ENCODE measurements at places on chromosomes 12 and 14. TPM values are rescaled to one million over a fixed set of nuclear protein-coding genes. Genes with fewer than 3 reads are reported as not detected.

TTC9 gene
- total RNA-seq, result 0.18 TPM

CD27 gene
- total RNA-seq, result 1.4 TPM

DNA sequence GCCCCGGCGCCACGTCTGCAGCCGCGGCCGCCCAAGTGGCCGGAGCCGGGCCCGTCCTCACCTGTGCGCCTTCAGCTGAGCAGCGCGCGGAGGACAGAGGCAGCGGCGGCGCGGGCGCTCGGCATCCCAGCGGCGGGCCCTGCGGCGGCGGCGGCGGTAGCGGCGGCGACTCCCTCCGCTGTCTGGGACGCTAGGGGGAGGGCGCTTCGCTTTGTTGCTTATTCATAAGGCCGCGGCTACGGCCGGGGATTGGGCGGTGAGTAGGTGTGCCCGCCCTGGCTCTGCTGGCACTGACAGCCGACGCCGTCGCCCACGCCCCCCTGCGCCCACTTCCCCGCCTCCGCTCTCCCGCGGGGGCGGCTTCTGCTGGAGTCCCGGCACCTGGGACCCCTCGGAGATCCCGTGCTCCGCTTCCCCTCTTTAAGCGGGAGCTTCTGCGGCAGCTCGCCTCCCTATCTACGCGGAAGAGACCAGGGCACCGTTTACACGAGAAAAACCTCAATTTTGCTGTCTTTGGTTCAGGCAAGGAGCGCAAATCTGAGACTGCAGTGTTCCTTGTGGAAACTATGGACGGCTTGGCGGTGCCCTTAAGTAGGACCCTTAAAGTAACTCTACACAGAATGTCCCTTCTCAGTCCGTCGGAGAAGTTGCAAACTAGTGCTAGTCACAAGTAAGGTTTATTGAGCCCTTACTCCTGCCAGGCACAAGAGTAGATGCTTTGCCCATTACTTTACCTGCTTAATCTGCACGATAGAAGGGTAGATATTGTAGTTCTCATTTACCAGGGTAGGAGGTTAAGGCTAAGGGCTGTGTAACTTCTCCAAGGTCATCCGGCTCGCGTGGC is at the start of gene ARMH4:
TSS of gene ARMH4 (minus strand) at position 200 of the 844 bp plus-strand sequence. CDS start 12,855 bp downstream, outside the sequence.
- no peaks in the 10 kb centered on the region for H3K4me1 ChIP-seq
- peak; percentile 77 for DNase-seq
- H3K4me3 ChIP-seq, result peak within 1 kb of the TSS; percentile 59

GRCh38 chr14:55843718-55844403 is 263.9 kb downstream of the KTN1 start:
- no peaks in the 10 kb centered on the region for H3K36me3 ChIP-seq
- DNase-seq, result no peak
- H3K27me3 ChIP-seq, result no peaks in the 10 kb centered on the region
- no peak overlapping the region for H3K27ac ChIP-seq

GRCh38 chr12:101678081-101678480 is 19.4 kb upstream of the CHPT1 start:
- DNase-seq, result no peak
- no peaks in the 10 kb centered on the region for H3K27me3 ChIP-seq
- no peak overlapping the region for H3K4me3 ChIP-seq
- no peak overlapping the region for H3K27ac ChIP-seq
- no peaks in the 10 kb centered on the region for H3K4me1 ChIP-seq
- no peaks in the 10 kb centered on the region for H3K36me3 ChIP-seq

RNASE11 gene
- total RNA-seq, result not detected

PMEL gene
- not detected for total RNA-seq

GRCh38 chr12:56257071-56257470 is 1.1 kb downstream of the ANKRD52 start:
- H3K27me3 ChIP-seq, result no peaks in the 10 kb centered on the region
- no peak for DNase-seq
- peak overlapping the region; percentile 78 for H3K4me3 ChIP-seq
- H3K27ac ChIP-seq, result peak overlapping the region; percentile 95
- H3K4me1 ChIP-seq, result peaks cover 11% of the 10 kb centered on the region

DNA sequence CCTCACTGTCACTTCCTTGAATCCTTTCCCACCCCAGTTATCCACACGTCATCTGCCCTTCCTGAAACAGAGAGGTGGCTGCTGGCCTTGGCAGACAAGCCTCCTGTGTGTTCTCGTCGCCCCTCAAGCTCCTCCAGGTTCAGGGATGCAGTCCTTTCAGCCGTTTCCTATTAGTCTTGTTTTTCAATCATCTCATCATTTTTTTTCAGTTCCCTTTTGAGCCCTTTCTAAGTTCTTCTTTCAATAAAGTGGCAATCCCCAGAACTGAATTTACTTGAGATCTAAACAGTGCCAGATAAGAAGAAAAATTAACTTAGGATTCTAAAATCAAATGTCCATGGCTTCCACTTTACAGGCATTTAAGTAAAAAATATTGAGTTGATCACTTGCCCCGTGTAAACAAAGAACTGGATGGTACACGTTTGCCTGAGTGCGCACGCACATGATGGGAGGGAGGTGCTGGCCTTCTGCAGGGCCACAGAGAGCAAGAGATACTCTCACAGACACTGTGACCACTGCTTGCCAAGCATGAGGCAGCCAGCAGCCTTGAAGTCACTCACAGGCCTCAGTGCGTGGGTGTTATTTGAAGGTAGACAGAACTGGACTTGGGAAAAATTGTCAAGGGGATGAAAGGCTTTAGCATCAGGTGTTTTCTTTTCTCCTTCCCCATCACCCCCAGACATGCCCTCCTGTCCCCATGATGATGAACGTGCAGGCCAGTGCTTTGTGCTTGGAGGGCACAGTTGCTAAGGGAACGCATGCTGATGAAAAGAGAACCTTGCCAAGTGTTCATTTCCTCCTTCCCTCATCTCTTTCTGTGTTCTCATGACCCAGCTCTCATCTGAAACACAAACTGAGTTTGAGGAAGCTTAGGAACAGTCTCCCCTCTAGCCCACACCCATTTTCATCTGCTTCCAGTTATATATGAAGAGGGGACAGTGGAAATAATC is 408.3 kb downstream of the EGLN3 start:
- no peaks in the 10 kb centered on the region for H3K27me3 ChIP-seq
- no peak overlapping the region for H3K4me3 ChIP-seq
- DNase-seq, result no peak
- no peaks in the 10 kb centered on the region for H3K4me1 ChIP-seq

GRCh38 chr12:3054374-3054773 is 22.8 kb upstream of the TSPAN9 start:
- no peaks in the 10 kb centered on the region for H3K27me3 ChIP-seq
- H3K27ac ChIP-seq, result peak overlapping the region; percentile 74
- no peak overlapping the region for H3K4me3 ChIP-seq
- DNase-seq, result no peak

- no peak overlapping the region for H3K27ac ChIP-seq
- no peak for DNase-seq
- no peaks in the 10 kb centered on the region for H3K27me3 ChIP-seq
- H3K4me1 ChIP-seq, result no peaks in the 10 kb centered on the region
- H3K4me3 ChIP-seq, result no peak overlapping the region
Observed at GRCh38 chr14:60204843-60205774, 39.9 kb upstream of the DHRS7 start.

SLC15A5 gene
- not detected for total RNA-seq

- no peak for DNase-seq
- no peak overlapping the region for H3K4me3 ChIP-seq
- H3K27ac ChIP-seq, result no peak overlapping the region
- no peaks in the 10 kb centered on the region for H3K4me1 ChIP-seq
Observed at GRCh38 chr12:65657635-65658034, 166.6 kb upstream of the HMGA2 start.

DNA sequence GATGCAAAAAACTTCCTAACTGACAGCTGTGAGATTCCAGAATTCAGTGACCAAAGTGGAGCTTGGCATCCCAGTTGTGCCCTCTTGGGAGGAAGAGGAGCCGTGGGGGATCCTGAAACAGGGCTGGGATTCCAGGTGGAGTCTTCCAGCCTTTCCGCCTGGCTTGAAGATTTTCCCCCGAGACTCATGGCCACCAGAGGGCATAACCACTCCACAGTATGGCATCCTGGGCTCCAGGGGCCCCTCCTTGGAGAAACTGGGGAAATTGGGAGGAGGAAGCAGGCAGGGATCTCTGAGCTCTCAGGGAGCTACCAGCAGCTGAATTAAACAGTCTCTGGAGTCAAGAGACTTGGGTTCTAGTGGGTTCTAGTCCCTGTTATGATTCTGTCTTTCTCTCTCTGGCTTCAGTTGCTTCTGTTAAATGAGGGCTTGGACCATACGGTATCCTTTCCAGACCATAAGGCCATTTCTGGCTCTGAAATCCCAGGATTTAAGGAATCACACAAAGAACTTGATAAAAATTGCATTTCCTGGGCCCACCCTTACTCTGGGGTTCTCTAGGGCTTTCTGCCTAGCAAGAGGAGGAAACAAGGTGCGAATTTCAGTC is 2.6 kb upstream of the TAMALIN start:
- peak; percentile 75 for DNase-seq
- no peaks in the 10 kb centered on the region for H3K36me3 ChIP-seq
- no peaks in the 10 kb centered on the region for H3K4me1 ChIP-seq
- no peaks in the 10 kb centered on the region for H3K27me3 ChIP-seq
- H3K27ac ChIP-seq, result peak overlapping the region; percentile 12
- H3K4me3 ChIP-seq, result no peak overlapping the region

PROX2 gene
- total RNA-seq, result not detected

GRCh38 chr14:23299211-23299957 is 3.3 kb downstream of the PPP1R3E start:
- no peak for DNase-seq
- peaks cover 10% of the 10 kb centered on the region for H3K4me1 ChIP-seq
- no peaks in the 10 kb centered on the region for H3K36me3 ChIP-seq
- H3K27me3 ChIP-seq, result no peaks in the 10 kb centered on the region

DNA sequence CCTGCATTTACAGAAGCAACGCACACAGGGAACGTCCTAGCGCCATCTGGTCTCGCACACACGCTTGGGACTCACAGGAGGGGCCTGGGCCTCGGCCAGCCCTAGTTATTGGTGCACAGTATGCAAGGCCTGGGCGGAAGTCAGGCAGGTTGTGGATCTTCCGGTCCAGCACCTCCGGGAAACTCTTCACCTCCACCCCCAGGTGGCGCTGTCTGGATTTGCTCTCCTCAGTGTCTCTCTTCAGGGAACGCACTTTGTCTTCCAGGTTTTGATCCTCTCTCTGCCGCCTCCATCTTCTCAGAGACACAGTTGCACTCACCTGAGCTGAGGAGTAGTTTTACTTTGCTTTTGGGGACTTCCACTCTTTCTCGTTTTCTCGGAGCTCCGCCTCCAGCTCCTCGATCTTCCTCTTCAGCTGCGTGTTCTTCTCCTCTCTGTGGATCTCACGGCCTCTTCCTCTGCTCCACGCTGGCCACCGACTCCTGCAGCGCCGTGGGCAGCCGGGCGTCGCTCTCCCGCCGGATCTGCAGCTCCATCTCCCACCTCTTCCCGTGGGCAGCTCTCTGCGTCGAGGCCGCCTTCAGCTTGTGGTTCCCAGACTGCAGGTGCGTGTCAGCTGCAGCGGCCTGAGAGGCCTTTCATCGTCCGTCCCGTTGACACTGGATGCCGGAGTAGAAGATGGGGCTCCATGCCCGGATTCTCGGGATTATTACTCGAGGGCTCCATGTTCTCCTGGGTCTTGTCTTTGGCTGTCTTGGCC is 933.8 kb downstream of the TMEM121 start:
- H3K27me3 ChIP-seq, result no peaks in the 10 kb centered on the region
- no peaks in the 10 kb centered on the region for H3K36me3 ChIP-seq
- H3K27ac ChIP-seq, result no peak overlapping the region
- DNase-seq, result no peak

SIRT4 gene
- 1.5 TPM for total RNA-seq

- no peaks in the 10 kb centered on the region for H3K36me3 ChIP-seq
- no peaks in the 10 kb centered on the region for H3K4me1 ChIP-seq
- H3K27ac ChIP-seq, result no peak overlapping the region
- no peak overlapping the region for H3K4me3 ChIP-seq
- no peaks in the 10 kb centered on the region for H3K27me3 ChIP-seq
Observed at GRCh38 chr12:40963751-40964150, 224.4 kb upstream of the PDZRN4 start.

KRT77 gene
- total RNA-seq, result not detected

DPF3 gene
- total RNA-seq, result 1.6 TPM

DNA sequence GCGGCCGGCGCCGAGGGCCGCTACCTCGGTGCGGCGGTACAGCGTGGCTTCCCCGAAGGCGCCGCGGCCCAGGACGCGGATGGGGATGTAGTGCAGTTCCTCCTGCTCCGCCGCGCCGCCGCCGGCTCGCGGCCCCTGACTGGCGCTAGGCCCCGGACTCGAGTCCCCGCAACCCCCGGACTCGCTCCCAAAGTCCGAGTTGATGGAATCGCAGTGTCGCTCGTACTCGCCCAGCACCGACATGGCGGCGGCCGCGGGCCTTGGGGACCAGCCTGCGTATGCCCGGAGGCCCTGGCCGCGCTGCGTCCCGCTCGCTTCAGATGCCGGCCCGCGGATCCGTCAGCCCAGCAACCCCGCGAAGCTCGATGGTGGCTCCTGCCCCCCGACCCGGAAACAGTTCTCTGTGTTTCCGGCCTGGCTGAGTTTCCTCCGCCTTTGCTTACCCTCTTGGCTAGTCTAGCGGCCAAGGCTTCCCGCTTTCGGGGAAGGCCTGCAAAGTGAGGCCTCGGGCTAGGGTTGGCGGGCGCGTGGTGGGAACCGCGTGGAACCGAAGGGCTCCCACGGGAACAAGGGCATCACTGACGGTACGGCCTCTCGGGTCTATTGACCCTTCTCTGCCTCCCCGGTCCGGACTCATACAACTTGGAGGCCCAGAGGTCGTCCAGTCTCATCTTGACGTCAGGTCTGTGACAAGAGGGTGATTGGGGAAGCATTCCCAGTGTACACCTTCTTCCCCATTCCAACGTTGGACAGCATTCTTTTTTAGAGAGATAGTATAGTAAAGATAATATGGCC is at the start of gene NEK9:
TSS of gene NEK9 (minus strand) at position 370 of the 795 bp plus-strand sequence. CDS start at position 243, 127 bp downstream.
- no peaks in the 10 kb centered on the region for H3K27me3 ChIP-seq
- H3K36me3 ChIP-seq, result no peaks in the 10 kb centered on the region
- peaks cover 4% of the 10 kb centered on the region for H3K4me1 ChIP-seq
- DNase-seq, result peak; percentile 90
- peak within 1 kb of the TSS; percentile 93 for H3K27ac ChIP-seq
- peak within 1 kb of the TSS; percentile 74 for H3K4me3 ChIP-seq

DNA sequence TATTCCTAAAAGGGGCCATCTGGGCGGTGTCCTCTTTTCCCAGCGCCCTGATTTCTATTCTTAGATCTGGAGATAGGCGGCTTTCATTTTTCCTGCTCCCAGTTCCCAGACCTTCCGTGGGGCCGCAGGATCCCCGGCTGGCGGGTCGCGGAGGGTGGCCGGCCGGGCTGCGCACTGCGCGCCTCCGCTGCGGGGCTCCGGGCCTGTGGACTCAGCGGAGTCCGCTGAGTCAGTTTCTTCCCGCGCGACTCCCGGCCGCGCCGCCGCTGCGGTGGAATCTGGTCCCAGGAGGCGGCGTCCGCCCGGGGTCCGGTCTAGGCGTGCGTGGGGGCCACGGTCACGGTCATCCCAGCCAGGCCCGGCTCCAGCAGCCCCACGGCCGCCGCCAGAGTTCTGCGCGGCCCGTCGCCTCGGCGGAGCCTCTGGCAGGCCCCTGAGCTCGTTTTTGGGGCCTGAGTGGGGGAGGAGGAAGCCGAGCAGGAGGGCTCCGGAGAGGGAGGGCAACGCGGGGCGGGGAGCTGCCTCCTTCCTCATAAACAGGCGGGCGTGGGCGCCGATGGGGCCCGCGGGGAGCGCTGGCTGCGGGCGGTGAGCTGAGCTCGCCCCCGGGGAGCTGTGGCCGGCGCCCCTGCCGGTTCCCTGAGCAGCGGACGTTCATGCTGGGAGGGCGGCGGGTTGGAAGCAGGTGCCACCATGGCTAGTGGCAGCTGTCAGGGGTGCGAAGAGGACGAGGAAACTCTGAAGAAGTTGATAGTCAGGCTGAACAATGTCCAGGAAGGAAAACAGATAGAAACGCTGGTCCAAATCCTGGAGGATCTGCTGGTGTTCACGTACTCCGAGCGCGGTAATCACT is at the start of gene LRRK2:
TSS of gene LRRK2 (plus strand) at position 559 of the 853 bp plus-strand sequence. CDS start at position 694, 135 bp downstream.
- H3K4me1 ChIP-seq, result no peaks in the 10 kb centered on the region
- H3K27ac ChIP-seq, result peak within 1 kb of the TSS; percentile 98
- peak; percentile 84 for DNase-seq
- H3K4me3 ChIP-seq, result peak within 1 kb of the TSS; percentile 70
- no peaks in the 10 kb centered on the region for H3K36me3 ChIP-seq

SLC6A15 gene
- total RNA-seq, result not detected
